ENCODE measurements at places on chromosomes 11 and 22.

DNA sequence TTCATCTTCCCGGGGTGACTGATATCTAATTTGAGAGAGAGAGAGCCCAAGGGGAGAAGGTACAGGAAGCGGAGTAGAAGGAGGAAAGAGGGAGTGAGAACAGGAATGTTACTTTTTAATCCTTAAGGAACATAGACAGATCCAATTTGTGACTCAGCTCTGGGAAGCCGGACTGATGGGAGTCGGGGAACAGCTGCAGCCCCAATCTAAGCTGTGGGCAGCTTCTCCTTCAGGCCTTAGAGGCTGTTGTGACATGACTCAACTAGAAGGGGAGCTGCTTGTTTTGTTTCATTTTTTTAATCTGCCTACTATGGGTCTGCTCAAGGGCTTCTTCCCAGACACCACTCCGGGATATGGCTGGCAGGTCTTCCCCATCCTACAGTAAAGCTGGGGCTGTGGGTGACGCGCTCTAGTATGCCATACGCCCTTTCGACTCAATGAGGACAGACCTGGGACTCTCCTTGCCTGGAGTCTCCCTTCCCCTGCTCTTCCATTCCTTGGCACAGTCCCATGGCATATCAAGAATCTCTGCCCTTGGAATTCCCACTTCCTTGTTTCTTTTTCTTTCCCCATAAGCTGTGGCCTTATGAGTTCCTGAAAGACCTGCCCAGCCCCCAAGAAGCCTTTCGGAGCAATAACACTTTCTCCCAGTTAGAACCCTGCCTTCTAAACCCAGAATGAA is 103.3 kb upstream of the AKIP1 start:
- no peak for DNase-seq

DNA sequence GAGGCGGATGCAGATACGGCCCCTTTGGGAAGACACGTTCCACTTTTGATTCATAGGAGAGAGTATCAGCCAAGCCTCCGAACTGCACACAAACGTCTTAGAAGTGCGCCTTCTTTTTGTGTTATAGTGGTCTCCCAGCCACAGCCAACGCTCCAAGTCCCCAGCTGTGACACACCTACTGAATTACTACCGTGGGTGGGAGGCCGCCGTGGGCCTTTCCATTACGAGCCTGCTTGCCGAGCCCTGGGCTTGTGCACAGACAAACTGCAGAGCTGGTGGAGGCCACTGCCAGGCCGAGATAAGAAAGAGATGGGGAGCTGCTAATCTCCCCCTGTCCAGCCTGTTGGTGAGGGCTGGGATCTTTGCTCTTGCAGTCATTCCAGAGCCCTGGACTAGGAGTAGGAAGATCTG is 761 bp downstream of the HMBS start:
- DNase-seq, result no peak

GRCh38 chr11:116194156-116194904 is 578.5 kb downstream of the BUD13 start:
- DNase-seq, result no peak

DNA sequence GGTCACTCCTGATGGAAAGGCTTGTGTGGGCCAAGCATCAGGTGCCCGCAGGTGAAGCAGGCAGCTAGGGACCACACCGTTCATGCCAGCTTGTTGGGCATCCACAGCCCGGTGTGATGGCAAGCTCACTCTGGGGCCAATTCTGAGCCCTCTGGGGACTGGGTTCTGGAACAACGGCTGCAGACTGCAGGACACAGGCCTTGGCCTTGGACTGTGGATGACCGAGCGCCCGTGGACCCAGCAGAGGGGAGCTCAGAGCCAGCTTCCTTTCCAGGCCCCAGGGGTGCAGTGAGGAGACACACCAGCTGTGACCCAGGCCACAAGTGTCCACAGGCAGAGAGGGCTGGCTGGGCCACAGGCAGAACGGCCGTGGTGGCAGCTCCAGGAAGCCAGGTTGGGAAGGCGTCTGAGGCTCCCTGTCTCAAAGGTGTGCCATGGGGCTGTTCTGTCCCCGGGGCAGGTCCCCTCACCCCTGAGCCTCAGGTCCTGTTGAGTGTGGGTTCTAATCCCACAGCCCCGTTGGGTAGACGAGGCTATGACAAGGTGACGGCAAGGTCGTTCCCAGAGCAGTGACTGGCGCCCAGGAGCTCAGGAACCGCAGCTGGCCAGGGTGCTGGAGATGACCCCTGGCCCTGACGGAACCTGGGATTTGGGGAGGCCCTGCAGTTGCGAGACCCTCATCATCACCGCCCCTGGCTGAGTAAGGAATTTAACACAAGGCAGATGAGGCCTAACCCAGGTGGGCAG is 1079.4 kb downstream of the BRD1 start:
- no peak for DNase-seq

DNA sequence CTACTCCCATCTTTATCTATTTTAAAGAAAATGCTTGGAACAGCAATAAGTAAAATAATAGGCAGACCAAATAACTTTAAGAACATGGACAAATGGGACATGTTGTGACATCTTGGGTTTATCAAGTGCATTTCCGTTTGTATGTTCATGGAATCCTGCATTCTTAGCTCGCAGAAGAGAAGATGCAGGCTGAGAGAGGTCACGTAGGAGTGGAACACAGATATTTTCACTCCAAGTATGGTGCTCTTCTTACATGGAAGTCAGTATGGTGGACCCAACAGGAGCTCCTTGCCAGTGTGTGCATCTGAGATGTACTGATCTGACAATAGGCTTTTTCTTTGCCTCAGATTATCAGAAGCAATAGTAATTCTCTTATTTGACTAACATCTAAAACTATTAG is 1.7 kb downstream of the E2F8 start:
- no peak for DNase-seq

- no peak for DNase-seq
These were observed 109.2 kb downstream of the TTC17 start for GRCh38 chr11:43467958-43468357.

DNA sequence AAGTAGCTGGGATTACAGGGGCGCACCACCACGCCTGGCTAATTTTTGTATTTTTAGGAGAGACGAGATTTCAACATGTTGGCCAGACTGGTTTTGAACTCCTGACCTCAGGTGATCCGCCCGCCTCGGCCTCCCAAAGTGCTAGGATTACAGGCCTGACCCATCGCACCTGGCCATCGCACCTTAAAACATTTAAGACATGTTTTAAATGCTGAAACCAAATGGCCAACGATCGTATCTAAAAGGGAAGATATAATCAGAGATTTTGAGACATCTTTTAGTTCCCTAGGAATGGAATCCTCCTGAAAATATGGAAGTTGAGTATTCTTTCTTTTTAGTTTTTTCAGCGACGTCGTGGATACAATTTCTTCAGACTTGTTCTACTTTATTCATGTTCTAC is 21.8 kb upstream of the APOBEC3A start:
- no peak for DNase-seq

- no peak for DNase-seq
These were observed 96.7 kb downstream of the LARGE1 start for GRCh38 chr22:33823552-33823951.

DNA sequence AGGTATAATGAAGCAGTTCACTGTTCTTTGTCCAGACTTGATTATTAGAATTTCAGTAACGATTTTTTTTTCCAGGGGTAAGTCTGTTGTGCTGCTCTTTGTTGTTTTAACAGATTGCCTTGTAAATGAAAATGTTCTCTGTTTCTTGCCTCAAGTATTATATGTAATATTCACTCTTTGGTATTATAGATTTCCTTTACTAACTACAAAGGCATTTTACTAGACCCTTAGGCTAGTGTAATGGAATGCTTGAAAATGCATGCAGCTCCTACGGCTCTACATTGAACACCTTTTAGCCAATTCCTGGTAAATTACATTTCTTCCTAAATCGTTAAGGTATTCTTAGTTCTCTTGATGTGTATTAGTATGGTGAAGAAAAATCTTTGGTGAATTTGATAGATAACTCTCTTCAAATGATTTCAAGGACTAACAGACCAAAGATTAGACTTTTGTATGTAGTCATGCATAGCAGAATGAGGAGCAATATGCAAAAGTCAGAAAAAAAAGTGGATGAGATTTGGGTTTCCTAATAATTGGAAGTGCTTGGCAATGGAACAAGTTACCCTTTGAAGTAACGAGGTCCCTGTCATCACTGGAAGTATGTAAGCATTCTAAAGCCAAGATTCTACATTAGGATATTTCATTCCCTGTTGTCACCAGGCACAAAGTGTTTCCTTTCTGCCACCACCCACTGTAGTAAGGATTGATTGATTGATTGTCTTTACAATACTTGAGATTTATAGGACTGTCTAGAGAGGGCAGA is 113.1 kb downstream of the DBX1 start:
- DNase-seq, result no peak

DNA sequence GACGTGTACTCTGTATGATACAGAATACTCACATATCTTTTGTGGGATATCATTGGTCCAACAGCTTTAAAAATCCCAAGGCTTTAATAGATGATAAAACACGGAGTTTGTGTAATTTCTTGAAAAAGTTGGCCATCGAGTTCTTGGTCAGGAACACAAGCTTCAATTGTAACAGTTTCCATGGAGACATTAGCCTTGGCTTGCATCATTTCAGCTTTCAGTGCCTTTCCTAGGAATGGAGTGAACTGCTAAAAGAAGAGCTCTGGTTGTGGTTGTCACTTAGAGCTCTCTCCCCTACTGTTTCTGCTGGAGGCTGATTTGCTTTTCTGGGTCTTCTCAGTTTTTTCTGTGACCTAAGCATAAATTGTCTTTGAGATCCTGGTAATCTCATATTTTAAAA is 14.2 kb downstream of the BMAL1 start:
- no peak for DNase-seq

DNA sequence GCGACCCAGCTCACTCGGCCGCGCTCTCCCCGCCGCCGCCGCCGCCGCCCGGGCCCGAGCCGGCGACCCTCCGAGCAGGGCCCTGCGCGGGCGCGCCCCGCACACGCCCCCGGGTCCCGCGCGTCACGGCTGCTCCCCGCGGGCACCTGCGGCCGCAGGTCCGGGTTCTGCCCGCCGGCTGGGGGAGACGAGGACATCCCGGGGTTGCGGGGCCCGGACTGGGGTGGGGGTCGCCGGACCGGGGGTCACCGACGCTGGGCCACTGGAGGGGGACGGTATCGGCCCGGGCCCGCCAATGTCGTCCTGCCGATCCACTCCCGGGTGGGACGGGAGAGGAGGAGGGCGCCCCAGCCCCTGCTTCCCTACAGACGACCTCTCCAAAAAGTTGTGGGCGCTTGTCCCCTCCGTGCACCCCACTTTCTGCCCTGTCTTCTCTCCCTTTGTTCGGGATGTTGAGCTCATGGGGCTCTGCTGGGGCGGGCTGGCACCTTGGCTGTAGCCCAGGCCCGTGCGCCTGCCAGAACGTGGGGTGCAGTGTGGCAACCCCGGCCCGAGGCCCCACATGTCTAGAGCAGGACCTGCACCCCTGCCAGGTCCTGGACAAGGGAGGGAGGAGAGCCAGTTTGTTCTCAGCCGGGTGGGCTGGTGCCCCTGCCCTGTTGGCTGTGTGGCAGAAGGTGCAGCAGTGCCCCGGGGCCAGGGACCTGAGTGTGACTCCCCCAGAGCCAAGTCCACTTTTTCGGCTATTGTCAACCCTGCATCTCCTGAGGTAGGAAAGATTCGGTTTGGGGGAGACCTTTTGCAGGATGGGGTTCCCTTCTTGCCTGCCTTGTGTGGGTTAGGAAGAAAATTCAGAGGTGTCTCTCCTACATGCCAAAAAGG is 40.2 kb upstream of the CELSR1 start:
- no peak for DNase-seq

- no peak for DNase-seq
These were observed 8.5 kb upstream of the CCDC89 start for GRCh38 chr11:85694385-85694980.

- no peak for DNase-seq
These were observed 57.6 kb downstream of the NAV2 start for GRCh38 chr11:19770277-19770676.

DNA sequence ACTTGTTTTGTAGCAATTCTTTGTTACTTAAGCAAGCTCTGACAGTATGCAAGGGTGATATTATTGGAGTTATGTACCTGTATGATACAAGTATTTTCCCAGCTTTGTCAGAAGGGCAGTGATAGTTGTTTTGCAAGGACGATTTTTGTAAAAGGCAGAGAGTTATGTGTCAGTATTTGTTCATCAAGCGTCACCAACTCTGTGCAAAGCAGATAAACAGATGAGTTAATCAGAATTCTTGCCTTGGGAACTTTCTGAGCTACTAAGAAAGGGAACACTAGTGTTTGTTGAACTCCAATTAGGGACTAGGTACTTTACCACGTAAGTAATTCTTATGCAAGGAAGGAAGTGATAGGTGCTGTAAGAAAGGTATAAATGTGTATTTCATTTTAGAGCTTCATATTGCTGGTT is 1.4 kb downstream of the USP47 start:
- DNase-seq, result no peak

DNA sequence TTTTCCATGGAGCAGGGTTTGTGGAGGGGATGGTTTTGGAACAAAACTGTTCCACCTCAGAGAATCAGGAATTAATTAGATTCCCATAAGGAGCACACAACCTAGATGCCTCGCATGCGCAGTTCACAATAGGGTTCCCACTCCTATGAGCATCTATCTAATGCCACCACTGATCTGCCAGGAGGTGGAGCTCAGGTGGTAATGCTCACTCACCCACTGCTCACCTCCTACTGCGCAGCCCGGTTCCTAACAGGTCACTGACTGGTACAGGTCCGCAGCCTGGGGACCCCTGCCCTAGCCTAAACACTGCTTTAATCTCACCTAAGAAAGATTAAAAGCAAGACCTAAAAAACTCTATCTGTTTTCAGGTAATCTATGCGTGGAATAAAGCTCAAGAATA is 553.0 kb downstream of the JRKL start:
- no peak for DNase-seq

DNA sequence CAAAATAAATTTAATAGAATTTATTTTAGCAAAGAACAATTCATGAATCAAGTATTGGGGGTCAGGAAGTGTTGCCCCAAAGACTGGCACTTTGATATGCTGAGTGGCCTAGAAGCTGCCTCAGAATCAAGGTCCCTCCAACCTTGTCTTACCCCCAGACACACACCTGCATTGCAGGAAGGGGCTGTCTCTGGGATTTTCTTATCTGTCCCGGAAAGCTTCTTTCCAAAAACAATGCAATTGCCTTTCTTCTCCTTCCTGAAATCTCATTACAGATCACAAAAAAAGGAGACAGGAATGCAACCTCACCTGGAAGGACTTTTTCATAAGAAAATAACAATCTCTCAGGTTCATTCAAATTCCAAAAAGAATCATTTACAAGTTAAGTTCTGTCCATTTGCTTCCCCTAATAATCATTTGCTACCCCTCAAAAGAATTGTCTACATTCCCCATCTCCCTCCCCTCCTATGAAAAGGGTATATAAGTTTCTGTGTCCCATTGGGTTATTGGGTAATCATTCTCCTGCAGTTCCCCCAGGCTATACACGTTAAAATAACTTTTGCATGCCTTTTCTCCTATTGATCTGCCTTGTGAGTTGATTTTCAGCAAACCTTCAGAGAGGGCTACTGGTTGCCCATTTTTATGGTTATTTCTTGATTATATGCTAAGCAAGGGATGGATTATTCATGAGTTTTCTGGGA is 21.3 kb downstream of the OR10A6 start:
- DNase-seq, result no peak

All from activated naive CD4-positive, alpha-beta T cell (primary cell).